Heart right ventricle (tissue), 16 donors: ENCODE measurements at places on chromosomes 5 and 9. TPM values are rescaled to one million over a fixed set of nuclear protein-coding genes. Genes with fewer than 3 reads are reported as not detected.

DNA sequence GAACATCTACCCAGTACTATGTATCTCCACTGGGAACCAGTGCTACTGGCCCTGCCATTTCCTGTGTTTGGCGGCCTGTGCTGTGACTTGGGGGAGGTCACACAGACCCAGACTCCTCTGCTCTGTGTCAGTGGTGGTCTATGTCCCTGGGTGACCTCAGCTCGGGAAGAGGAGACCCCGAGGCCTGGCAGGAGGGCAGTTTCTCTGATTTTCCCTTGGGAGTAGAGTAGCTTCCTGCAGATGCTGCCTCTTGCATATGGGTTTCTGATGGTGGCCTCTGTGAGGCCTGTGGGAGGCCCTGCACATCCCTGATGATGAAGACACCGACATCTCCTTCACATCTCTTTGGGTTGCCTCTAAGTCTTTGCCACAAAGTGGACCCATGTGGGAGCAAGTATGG, 13.0 kb upstream of the SMIM32 start:
- no peaks in the 10 kb centered on the region for H3K27me3 ChIP-seq
- H3K4me3 ChIP-seq = no peak overlapping the region
- H3K36me3 ChIP-seq = no peaks in the 10 kb centered on the region
- no peak for DNase-seq
- H3K27ac ChIP-seq = no peak overlapping the region

DNA sequence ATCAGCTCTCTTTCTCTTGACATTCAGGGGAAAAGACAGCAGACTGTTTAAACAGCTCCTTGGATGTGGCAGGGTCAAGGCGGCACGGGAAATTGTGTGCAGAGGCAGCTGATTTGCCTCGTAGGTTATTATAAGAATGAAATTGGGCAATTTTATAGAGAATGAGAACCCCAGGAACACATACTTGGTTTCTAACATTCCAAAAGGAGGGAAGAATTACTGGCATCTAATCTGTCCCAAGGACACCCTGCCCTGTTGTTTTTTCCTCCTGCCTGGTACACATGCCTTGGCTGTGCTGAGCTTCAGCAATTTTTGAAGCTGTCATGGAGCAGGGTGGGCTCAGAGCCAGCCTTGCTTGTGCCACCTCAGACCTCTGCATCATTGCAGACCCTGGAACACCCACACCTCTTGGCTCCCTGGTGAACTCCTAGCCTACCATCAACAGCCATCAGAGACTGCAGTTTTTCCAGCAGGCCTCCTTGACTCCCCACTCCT, 143.6 kb downstream of the BOD1 start:
- H3K4me1 ChIP-seq = peaks cover 21% of the 10 kb centered on the region
- no peak for DNase-seq
- H3K27ac ChIP-seq = peak overlapping the region; percentile 65
- H3K27me3 ChIP-seq = no peaks in the 10 kb centered on the region
- no peak overlapping the region for H3K4me3 ChIP-seq

DNA sequence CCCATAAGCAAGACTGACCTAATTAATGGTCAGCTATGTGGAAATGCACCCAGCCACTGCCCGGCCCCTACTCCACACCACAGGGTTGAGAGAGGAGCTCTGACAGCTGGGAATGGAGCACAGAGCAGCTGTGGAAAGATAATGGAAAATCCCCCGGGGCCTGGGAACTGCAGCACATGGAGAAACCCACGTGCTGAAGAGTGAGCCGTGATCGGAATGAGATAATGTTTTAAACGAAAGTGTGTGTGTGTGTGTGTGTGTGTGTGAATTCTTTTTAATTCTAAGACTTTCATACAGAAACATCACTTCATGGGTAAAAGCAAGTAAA, 13.1 kb upstream of the SLC12A7 start:
- H3K27ac ChIP-seq = peak overlapping the region; percentile 87
- DNase-seq = peak; percentile 67
- no peaks in the 10 kb centered on the region for H3K36me3 ChIP-seq
- no peaks in the 10 kb centered on the region for H3K27me3 ChIP-seq
- no peak overlapping the region for H3K4me3 ChIP-seq

DNA sequence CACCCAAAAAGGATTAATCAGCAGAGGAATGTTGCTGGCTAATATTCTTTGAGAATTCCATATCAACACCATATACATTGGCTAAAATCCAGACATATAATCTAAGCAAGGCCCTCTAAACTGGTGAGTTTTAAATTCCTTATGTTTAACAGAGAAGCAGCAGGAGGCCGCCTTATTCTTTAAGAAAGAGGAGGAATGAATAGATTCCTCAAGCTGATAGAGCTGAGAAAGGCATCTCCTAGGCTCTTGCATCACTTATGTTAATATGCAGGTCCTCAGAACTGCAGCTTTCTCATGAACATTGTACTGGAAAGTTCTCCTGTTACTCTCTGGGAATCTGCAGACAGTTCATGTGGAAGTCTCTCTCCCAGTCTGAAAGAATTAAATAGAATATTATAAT, 20.1 kb upstream of the SMARCA2 start:
- H3K27me3 ChIP-seq = no peaks in the 10 kb centered on the region
- no peak overlapping the region for H3K27ac ChIP-seq
- no peaks in the 10 kb centered on the region for H3K4me1 ChIP-seq
- no peak overlapping the region for H3K4me3 ChIP-seq
- no peak for DNase-seq

DNA sequence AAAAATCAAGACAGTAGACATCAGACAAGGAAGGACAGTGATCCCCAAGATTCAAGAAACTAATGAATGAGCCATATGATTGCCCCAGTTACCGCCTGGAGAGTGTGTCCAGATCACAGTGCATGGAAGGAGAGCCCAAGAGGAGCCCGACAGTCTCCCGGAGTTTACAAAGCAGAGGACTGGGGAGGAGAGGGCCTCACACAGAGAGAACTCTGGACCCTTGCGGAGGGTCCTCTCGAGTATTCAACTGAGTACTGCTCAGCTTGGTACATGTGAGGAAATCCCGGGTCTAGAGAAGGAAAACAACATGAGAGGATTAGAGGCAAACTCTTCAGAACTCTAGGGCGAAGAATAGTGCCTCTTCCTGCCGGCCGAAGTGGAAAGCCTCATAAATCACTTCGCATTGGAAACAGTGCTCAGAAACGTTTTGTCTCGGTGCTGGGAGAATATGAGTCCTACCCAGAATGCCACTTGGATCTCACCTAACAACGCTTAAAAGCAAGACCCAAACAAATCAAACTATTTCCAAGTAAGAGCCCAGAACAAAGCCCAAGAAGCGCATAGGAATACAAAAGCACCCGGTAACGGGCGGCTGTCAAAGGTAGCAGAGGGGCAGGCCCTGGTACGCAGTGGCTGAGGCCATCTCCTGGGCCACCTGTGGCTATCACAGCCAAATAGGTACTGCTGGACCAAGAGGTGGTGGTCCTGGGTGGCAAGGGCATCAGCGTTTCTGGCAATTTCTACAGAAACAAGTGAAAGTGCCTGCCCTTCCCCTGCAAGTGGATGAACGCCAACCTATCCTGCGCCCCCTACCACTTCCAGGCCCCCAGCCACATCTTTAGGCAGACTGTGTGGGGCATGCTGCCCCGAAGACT, 36.0 kb downstream of the FAM78A start:
- no peak for DNase-seq
- no peak overlapping the region for H3K4me3 ChIP-seq
- H3K27me3 ChIP-seq = no peaks in the 10 kb centered on the region
- no peak overlapping the region for H3K27ac ChIP-seq
- no peaks in the 10 kb centered on the region for H3K36me3 ChIP-seq
- peaks cover 42% of the 10 kb centered on the region for H3K4me1 ChIP-seq

DNA sequence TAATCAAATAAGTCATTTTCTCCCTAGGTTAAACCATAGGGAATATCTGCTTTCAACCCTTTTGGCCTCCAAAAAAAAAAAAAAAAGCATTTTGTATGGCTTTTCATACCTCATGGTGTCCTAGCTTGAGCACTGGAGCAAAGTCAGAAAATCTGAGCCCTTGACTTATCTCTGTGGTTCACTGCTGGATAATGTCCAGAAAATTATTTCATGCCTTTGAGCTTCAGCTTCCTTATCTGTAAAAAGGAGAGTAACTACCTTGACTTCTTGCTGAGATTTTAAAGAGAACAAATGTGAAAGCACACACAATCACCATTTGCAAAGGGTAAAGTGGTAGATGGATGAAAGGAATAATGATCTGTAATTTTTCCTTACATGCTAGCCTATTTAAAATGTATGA, 165.9 kb downstream of the ALDH1A1 start:
- H3K27ac ChIP-seq = no peak overlapping the region
- no peaks in the 10 kb centered on the region for H3K27me3 ChIP-seq
- no peaks in the 10 kb centered on the region for H3K4me1 ChIP-seq
- no peak overlapping the region for H3K4me3 ChIP-seq
- no peaks in the 10 kb centered on the region for H3K36me3 ChIP-seq

- H3K27me3 ChIP-seq = no peaks in the 10 kb centered on the region
- H3K4me1 ChIP-seq = peaks cover 40% of the 10 kb centered on the region
- H3K27ac ChIP-seq = peak overlapping the region; percentile 83
- no peaks in the 10 kb centered on the region for H3K36me3 ChIP-seq
- H3K4me3 ChIP-seq = peak overlapping the region; percentile 84
- no peak for DNase-seq
Measured at GRCh38 chr5:61333954-61334867, 2.2 kb downstream of the ZSWIM6 start.

GRCh38 chr9:14349146-14349446, 35.2 kb upstream of the NFIB start:
- H3K4me3 ChIP-seq = peak overlapping the region; percentile 70
- DNase-seq = peak; percentile 23
- H3K36me3 ChIP-seq = no peaks in the 10 kb centered on the region
- peak overlapping the region; percentile 82 for H3K27ac ChIP-seq

DNA sequence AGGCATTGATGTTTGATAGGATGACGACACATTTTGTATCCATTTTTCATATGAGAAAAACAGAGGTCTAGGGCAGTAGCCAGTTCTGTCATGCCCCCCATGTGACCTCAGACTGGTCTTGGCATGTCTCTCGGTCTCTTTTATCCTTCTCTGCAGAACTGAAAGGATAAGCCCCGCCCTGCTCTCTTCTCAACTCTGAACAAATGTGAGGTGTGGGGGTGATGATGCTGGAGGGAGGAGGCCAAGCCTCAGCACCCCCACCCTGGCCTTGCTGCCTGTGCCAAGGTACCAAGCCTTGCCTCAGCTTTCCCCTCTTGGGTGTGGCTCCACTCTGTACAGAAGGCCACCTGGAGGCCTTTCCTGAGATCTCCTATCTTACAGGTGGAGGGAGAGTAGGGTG, 19.5 kb upstream of the CRB2 start:
- H3K4me1 ChIP-seq = peaks cover 21% of the 10 kb centered on the region
- no peak overlapping the region for H3K27ac ChIP-seq
- DNase-seq = no peak
- H3K36me3 ChIP-seq = no peaks in the 10 kb centered on the region
- H3K27me3 ChIP-seq = no peaks in the 10 kb centered on the region

DNA sequence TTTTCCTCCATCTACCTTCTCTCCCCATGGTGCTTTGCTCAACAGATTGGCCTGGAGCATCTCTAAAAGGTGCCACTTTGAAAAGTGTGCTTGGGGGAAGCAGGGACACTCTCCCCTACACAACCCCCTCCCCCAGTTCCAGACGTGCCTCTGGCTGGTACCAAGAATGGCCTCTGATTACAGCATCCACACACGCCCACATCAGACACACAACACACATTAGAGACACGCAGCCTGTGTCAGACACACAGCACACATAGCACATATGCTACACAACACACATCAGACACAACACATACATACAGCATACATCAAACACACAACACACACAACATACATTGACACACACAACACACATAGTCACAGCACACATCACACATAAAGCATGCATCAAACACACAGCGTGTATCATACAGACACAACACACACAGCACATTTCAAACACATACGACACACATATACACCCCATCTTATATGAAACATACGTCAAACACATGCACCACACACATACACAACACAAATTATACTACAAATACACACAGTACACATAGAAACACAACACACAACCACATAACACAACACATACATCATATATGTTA, 150.4 kb downstream of the RGS3 start:
- H3K4me3 ChIP-seq = no peak overlapping the region
- H3K4me1 ChIP-seq = peaks cover 88% of the 10 kb centered on the region
- peak overlapping the region; percentile 98 for H3K27ac ChIP-seq
- no peaks in the 10 kb centered on the region for H3K36me3 ChIP-seq
- no peaks in the 10 kb centered on the region for H3K27me3 ChIP-seq
- no peak for DNase-seq

Gene BTNL3
- not detected for total RNA-seq

Gene TCF7
- 2.2 TPM for total RNA-seq

Gene SLC6A3
- total RNA-seq = not detected

Gene ANKRD31
- total RNA-seq = 0.05 TPM
